ENCODE measurements at places on chromosomes 1 and 21. TPM values are rescaled to one million over a fixed set of nuclear protein-coding genes. Genes with fewer than 3 reads are reported as not detected.

Gene NBPF20
- 4.4 TPM for total RNA-seq

Gene ZNF644
- 62.4 TPM for total RNA-seq

Gene ST6GALNAC5
- total RNA-seq: 8.0 TPM

Gene BRINP3
- 57.2 TPM for total RNA-seq

Gene KCNJ9
- 1.3 TPM for total RNA-seq

Gene SERTAD4
- 6.5 TPM for total RNA-seq

Gene PAPPA2
- total RNA-seq: 9.5 TPM

Gene SLC25A24
- total RNA-seq: 27.9 TPM

Gene S100A1
- total RNA-seq: 1.1 TPM

Gene LRRC71
- 1.3 TPM for total RNA-seq

Gene TTC39A
- total RNA-seq: 4.2 TPM

Gene IFNGR2
- 21.4 TPM for total RNA-seq

Gene CLIC6
- total RNA-seq: 0.60 TPM

Gene TAL1
- 10.5 TPM for total RNA-seq

Gene CELF3
- 21.2 TPM for total RNA-seq

Gene IGSF9
- total RNA-seq: 1.9 TPM

Gene FCRL6
- total RNA-seq: not detected

Gene ESPN
- total RNA-seq: 3.7 TPM

Gene GNAT2
- not detected for total RNA-seq

Gene ABL2
- total RNA-seq: 14.5 TPM

Gene OR10X1
- total RNA-seq: not detected

Gene RORC
- total RNA-seq: 0.34 TPM

Gene KRTAP12-2
- not detected for total RNA-seq

Gene ASPM
- 1.1 TPM for total RNA-seq
